ENCODE measurements at places on chromosomes 13 and 19.

- no peak for DNase-seq
Measured at GRCh38 chr13:45315520-45316167, 25.3 kb downstream of the TPT1 start.

DNA sequence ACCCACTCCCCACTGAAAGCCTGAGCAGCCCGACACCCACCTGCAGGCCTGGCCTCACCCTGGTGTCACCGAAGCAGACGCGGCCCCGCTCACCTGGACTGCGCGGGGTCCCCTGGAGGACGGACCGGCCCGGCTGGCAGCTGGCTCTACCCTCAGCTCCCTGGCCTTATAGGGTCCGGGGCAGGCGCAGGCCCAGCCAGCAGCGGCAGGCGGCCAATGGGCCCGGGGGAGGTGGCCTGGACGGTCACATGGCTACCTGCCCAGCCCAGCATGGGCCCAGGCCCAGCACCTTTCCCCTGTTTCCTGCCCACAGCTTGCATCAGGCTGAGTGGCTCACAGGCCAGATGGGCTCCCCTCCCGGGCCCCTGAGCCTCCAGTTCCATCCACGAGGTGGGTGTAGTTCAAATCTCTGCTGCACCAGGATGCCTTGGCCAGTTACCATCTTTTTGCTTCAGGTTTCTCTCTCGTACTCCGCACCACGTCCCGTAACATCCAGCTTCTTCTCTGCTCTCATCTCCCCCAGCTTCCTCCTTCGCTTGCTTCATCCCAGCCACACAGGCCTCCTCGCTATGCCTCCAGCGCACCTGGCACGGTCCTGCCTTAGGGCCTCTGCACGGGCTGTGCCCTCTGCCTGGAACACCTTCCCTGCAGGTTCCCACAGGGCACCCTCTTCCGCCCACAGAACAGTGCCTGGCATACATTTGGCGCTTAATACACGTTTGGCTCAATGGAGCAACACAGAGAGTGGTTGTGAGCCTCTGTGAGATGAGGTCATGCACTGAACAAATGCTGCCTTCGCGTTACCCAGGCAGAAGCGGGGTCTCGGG, at the start of gene PLIN4:
TSS of gene PLIN4 (minus strand) at position 142 of the 827 bp plus-strand sequence. CDS start 214 bp downstream, outside the sequence.
- DNase-seq: no peak

DNA sequence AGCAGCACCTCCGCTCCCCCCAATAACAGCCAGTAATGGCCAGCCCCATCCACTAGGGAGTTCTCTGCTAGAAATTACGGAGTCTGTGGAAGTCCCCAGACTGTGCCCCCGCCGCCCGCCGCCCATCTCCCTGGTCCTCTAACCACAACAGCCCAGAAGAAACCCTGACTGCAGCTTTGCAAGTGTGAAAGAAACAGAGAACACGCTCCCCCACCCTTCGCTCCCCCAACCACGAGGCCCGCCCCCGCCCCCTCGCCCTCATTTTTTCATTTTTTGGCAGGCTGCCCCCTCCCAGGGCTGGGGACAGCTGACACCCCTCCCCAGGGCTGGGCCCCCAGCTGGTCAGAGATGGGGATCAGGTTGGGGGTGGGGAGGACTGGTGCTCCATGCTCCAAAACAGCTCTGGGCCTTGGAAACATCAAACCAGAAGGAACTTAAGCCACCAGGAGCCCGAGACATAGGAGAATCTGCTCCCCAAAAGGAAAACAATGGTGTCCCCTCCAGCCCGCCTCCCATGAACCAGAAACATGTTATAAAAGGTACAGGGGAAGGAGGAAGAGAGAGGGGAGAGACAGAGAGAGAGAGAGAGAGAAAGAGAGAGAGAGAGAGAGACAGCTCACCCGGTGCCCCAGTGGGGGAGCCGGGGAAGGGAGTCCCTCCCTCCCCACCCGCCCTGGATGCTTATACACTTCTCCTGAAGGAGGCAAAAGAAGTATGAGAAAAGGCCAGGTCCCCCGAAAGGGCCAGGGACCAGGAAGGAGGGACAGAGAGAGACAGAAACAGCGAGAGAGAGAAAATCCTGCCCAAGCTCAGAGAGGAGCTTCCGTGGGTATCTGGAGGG, 29.8 kb upstream of the ASF1B start:
- DNase-seq: no peak

- DNase-seq: no peak
Measured at GRCh38 chr13:102555914-102556553, 40.8 kb upstream of the TPP2 start.

- DNase-seq: no peak
Measured at GRCh38 chr19:6593651-6594416, 2.9 kb upstream of the CD70 start.

DNA sequence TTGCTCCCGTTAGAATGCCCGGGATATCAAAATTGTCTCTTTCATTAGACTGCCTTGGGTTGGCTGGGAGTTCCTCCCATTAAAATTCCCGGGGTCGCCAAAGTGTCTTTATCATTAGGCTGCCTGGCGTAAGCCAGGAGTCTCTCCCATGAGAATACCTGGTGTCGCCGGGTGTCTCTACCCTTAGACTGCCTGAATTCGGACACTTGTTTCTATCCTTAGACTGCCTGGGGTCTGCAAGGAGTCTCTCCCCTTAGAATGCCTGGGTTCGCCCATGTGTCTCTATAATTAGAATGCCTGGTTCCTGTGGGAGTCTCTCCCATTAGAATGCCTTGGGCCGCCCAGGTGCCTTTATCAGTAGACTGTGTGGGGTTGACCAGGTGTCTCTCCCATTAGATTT, 1538.2 kb downstream of the UQCRFS1 start:
- DNase-seq: no peak

DNA sequence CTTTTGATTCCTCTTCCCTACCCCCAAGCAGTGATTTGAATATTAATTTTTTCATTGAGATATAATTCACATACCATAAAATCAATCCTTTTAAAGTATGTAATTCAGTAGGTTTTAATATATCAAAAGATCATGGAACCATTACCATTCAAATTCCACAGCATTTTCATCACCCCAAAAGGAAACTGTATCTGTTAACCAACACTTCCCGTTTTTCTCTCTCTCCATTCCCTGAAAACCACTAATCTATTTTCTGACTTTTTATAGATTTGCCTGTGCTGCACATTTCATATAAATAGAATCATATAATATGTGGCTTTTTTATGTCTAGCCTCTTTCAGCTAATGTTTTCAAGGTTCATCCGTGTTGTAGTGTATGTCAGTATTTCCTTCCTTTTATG, 107.1 kb downstream of the PAN3 start:
- DNase-seq: no peak
